ENCODE measurements at places on chromosomes 12 and 14.

- no peak for DNase-seq
Measured at GRCh38 chr14:56268039-56268438, 149.8 kb downstream of the PELI2 start.

- DNase-seq = no peak
Measured at GRCh38 chr14:105336477-105337287, 22.1 kb downstream of the PACS2 start.

GRCh38 chr12:101719566-101719965, 19.7 kb downstream of the SYCP3 start:
- no peak for DNase-seq

DNA sequence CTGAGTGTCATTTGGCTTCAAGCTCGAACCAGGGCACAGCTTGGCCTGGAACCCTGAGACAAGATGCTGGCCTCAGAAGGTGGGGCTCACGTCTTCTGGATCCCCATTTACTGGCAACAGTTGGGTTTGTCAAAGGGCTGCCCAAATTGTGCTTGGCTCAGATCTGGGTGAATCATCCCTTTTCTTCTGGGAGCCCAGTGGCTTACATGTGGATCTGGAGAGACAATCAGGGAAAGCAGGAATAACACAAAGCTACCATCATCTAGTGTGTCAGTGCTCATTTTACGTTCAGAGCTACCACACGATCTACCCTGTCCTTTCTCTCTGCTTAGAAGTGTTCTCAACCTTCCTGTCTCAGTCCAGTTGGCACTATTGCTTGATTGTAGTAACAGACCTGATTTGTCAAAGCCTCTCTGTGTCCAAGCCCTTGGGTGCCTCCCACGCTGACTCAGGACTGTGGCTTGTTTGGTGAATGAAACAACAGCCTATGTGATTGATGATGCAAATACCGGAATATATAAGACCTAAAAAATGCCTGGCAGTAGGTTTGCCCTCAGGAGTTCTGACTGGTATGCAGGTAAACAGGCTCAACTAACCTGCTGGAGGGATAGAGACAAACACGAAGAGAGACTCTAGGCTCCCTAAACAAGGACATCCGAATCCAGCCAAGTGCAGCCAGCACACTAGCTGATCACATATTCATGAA, 974.3 kb downstream of the VRK1 start:
- DNase-seq = no peak

DNA sequence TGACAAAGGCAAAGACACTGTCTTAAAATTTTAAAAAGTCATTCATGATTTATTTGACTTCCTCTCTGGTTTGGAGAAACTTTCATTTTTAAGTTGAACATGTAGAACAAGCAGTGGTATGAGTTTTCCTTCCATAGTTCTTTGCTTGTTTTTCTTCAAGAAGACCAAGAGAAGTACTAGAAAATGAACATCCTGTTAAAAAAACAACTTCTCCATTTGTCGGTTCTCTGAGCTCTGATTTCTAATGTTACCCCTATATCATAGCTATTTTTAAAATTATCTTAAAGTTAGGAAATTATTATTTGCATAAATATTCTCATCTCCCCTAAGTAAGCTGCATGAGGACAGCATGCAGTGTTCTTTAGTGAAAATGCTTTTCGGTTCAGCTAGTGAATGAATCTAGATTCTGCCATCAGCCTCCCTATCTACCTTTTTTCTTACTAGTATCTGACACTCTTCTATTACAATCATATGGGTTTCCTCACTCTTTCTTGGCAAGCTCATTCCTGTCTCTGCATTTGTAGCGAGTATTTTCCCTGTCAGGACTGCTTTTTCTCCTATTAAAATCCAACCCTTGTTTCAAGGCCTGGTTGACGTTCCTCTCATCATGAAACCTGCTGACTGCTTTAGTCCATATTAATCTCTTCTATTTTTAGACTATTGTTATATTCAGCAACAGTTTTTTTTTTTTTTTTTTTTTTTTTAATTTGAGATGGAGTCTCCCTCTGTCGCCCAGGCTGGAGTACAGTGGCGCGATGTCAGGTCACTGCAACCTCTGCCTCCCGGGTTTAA, 15.8 kb downstream of the DIP2B start:
- no peak for DNase-seq

GRCh38 chr12:76879710-76880518, 1.1 kb upstream of the CSRP2 start:
- no peak for DNase-seq

DNA sequence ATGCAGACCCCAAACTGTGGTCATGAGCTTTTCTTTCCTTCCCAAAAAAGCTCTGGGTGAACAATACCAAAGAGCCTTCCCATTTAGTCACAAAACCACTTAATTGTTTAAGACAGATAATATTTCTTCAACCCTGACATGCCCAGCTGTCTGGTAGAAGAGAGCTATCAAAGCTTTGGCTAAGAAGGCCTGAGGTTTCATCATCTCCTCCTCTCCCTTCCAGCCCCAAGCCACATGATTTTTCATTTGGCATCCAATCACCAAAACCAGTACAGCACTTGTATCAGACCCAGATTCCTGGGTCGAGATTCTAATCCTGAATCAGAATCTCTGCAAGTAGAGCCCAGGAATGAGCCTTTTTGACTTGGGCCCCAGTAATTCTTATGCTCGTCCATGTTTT, 199.6 kb upstream of the TMEM260 start:
- no peak for DNase-seq

DNA sequence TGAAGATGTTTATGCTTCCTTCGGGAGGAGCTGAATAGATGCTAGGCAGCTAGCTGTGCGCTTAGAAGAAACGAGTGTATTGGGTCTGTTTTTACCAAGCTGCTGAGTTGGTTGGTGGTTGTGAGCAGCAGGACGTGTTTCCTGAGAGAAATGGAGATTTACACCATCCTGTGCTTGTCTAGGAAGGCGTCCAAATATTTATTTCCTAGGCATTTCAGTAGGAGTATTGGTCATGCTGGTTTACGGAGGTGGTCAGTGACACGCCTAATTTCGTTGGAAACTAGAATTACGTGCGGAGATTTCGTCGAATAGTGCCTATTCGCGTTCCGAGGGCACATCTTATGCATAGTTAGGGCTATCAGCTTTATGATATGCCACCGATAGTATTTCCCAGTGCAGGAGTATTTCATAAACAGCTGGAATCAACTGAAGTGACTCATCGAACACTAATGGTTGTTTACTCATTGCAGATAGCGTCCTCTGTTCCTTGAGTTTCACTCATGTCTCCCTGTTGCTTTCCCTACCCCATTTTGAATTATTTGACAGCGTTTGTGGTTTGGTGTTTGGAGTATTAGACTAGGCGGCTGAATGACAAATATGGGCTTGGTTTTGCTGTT, 780 bp downstream of the TBC1D15 start:
- no peak for DNase-seq

- no peak for DNase-seq
Measured at GRCh38 chr14:73783107-73783727, 68.4 kb upstream of the PTGR2 start.

DNA sequence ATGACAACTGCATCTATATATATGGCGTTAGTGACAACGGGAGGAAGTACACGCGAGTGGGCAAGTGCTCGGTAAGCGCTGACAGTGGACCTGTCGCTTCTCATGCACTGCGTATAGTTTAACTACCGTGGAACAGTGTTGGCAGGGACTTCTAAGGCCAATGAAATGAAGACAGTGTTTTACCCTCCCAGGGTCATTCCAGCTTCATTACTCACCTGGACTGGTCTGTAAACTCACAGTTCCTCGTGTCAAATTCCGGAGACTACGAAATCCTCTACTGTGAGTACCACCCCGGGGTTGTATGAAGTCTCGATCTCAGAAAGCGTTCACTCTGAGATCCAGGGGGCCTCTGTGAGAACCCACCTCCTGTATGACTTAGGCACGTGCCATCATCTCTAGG, 129.2 kb upstream of the EVL start:
- DNase-seq = no peak

DNA sequence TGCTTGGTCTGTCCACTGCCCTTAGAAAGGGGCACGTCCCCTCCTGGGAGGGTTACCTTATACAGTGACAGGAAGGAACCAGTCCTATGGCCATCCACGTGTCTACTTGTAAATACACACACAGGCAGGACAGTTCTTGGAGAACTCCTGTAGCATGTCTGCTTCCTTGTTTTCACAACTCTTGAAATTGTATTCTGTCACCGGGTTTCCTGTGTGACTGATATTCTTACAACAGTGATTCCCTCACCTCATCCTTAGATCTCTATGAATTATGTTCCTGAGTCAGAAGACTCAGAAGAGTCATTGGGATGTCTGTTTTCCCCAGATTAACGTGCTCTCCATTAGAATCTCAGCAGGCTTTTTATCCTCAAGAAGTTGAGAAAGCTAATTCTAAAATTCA, 44.1 kb upstream of the DYNC1H1 start:
- no peak for DNase-seq

- DNase-seq = no peak
Measured at GRCh38 chr14:86450085-86450484, 920.1 kb downstream of the FLRT2 start.

GRCh38 chr12:79686171-79686570, 4.6 kb downstream of the PAWR start:
- DNase-seq = no peak

DNA sequence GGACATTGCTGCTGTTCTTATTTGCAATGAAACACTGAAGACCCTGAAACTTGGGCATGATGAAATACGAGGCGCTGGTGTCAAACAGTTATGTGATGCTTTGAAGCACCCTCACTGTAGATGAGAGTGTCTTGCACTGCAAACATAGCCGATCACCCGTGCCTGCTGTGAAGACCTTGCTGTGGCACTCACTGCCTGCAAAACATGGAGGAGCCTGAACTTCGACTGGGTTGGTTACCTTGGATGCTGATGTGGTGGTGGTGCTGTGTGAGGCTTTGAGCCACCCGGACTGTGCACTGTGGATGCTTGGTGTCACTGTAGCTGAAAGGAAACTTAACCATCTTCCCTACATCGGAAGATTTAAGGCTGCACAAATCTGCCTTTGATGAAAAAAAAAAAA, 162.9 kb downstream of the GLT1D1 start:
- no peak for DNase-seq

DNA sequence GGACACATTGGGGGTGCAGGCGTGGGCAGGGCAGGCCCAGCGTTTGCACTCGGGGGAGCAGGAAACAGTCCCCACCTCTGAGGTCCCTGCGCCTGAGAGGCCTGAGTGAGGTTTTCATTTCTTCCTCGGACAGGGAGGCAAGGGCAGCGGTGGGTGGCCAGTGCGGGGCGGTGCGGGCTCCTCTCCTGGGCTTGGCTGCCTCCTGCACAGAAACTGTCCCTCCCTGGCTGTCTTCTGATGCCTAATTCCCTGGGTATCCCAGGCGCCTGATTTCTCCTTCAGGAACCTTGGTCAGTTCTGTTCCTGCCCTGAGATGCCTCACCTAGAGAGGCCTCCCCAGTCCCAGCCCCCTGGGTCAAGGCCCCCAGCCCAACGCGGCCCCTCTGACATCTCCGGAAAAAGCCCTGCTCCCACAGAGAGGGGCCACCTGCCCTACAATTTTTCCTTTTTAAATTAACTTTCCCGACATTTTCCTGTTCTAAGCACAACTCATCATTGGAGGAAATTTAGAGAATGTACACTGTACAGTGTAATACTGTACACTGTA, 260.3 kb downstream of the ADGRD1 start:
- DNase-seq = no peak
